Fibroblast of the aortic adventitia (primary cell): ENCODE measurements at places on chromosomes 2 and 18.

- no peak for DNase-seq
Observed at GRCh38 chr2:187469538-187469937, 21.5 kb upstream of the CALCRL start.

DNA sequence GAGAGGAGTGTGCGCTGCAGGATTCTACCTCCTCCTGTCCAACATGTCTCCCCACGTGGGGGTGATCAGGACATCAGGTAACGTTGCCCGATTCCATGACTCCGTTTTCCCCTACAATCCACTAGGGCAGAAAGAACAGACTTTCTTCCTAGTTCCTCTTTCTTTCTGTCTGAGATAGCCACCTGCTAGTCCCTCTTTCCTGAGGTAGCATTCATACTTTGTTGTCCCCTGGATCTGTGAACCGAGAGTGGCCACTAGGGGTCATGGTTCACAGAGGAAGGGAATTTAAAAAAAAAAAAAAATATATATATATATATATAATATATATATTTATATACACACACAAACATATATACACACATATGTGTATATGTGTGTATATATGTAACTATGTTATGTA, 210.0 kb upstream of the ZNF521 start:
- peak; percentile 11 for DNase-seq

DNA sequence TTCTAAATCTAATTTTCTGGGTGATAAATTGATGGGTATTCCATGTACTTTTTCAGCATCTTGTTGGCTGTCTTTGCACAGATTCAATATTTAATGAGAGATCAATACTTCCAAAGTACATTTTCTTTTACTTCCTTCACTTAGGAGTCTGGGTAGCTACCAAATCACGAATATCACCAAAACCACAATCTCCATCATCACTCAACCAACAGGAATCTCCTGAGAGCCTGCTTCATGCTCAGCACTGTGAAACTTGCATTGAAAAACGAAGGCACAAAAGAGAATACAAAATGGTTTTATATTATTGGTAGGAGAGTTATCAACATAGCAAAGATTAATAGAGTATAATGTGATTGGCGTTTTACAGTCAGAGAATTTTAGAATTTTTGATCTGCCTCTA, 261.5 kb upstream of the DSEL start:
- no peak for DNase-seq

GRCh38 chr2:211766689-211767088, 771.9 kb downstream of the ERBB4 start:
- no peak for DNase-seq

DNA sequence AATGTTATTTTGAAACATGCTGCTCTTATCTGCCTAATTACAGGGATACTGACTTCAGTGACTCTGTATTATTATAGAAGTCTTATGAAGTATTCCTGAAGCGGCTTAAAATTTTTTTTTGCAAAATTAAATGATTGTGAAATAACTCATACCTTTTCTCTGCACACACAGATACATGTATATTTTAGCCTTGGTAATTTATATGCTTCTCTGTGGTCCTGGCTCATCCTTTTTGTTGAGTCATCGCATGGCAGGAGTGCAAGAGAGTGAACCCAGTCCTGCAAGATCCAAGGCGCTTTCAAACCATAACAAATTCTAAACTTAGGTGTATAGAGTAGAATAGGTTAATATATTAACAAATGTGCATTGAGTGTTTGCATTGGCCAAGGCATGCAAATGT, 8.6 kb downstream of the CCNT2 start:
- peak; percentile 29 for DNase-seq

GRCh38 chr2:106851087-106851874, 34.7 kb downstream of the ST6GAL2 start:
- DNase-seq: no peak

GRCh38 chr2:23509103-23509502, 124.1 kb downstream of the KLHL29 start:
- no peak for DNase-seq
